ENCODE measurements at places on chromosomes 7 and 10. TPM values are rescaled to one million over a fixed set of nuclear protein-coding genes. Genes with fewer than 3 reads are reported as not detected.
A peak's percentile ranks its signal among the peaks of the same experiment; 100 is the strongest.

DNA sequence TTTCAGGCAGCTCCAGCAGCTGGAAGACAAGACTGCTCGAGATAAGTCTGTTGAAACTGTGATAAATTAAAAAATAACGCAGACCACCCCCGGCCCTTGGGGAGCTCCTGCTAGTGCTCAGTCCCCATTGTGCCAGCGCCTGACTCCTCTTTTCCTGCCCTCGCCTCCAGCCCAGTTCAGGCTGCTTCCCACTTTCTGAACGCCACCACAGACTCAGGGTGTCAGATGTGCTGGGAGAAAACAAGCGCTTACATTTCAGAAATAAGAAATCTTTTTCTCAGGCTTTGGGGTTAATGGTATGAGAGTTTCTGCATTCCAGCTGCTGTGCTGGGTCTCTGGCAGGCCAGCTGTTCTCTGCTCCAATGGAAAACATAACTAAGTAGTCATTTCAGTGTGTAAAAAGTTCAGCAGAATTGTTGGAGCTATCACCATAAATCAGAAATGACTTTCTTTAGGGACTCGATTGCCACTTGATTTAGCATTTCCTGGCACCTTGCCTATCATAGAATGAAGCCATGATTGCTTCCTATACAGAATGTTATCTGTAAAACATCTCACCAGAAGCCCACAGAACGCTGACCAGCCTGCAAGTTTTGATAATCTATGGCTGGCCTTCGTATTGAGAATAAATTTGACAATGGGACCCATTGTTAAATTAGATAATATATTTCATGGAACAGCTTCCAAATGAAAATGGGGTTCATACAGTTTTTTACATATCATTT, 257.0 kb upstream of the ZNF32 start:
- DNase-seq: no peak

DNA sequence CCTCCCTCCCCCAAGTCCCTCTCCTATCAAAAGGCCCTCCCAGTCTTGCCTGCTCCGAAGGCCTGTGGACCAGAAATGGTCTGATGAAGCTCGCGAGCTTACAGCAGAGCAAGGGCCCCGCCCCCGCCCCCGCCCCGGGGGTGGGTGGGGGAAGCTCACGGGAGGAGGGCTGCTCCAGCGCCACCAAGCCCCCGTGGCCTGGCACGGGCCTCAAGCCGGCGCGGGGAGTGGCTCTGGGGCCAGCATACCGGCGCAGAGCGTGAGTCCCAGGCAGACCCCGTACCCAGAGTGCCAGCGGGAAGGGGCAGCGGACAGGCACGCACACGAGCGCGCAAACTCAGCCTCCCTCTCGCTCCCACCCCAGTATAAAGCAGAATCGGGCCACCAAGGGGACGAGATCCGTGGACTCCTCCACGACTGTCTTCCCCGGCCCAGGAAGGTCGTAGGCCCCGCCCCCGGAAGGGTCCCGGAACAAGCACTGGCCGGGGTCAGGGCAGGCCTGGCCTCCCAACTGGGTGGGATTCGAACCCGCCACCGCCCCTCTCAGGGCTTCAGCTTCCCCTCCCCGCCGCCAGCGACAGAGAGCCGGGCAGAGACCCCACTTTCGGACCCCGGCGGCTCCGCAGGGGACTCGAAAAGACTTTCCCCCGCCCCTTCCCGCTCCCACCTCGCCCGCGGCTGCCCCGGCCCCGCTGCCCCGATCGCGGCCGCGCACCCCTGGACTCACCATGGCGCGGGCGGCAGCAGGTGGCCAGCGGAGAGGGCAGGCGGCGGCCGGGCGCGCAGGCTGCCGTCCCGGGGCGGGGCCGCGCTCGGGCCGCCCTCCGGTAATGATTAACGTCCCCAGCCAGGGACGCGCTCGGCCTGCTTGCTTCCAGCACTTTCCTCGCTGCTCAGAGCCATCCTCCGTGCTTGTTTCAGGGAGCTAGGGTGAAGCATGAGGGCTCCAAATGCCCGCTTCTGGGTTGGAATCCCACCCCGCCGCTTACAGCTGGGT, at the start of gene PCBD1:
TSS of gene PCBD1 (minus strand) at position 762 of the 997 bp plus-strand sequence. CDS start at position 730, 32 bp downstream.
- DNase-seq: peak; percentile 89

DNA sequence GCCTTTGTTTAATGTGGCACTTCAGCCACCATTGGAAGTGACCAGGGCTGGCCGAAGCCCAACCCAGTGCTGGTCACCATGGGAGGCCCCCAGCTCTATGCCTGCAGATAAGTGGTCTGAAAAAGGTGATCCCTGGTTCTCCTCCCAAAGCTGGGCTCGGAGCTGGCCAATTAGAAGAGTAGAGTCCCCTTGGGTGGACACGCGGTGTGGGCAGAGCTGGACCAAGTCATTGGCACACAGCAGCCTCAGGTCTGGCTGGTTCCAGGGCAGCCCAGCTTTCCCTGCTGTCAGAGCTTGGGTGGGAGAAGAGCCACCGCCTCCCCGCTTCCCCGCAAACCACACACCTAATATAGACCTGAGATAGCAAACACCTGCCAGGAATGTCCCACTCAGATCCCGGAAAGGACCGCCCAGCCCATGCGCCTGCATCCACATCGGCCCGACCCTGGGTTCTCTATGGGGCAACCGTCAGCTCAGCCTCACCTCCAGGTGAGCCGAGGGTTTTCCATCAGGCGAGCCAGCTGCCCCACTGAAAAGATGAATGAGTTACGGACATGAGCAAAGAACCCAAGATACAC, 84.3 kb downstream of the TCERG1L start:
- DNase-seq: no peak

Gene TM9SF3
- 134 TPM for total RNA-seq

DNA sequence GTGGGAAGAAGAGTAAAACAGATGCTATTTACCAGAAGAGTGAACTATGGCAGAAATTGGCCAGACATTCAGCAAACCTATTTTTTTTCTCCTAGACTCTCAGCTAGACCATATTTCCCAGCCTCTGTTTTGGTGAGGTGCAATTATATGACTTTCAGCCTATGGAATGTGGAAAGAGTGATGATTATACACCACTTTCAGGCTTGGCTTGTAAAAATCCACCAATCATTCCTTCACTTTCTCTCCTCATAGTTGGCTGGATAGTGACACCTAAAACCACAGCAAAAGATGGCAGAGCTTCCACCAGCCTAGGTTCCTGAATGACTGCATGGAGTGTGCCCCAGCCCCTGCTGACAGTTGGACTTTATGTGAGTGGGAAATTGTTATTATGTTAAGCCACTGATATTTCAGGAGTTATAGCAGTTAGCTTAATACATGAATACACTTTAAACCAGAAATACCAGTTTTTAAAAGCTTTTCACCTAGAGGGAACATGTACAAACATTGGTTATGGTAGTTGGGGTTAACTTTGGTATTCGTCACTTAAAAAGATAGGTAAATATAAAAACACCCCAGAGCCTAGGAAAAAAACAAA, 19.1 kb upstream of the TNKS2 start:
- no peak for DNase-seq

DNA sequence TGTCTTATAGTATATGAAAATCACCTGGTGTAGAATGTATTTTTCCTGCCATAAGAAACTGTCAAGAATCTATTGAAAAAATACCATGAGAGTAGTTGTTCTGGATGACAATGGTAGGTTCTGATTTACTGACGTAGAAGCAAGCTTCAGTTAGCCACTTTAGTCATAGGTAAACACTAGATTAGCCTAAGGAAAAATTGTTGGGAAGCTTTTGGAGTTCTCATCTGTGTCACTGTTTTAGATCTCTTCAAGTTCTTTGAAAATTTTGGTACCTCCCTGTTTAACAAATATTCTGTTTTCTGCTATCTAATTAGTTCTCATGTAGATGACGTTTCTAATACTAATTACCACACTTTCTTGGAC, 131.8 kb downstream of the ADK start:
- no peak for DNase-seq

Gene PDZD8
- 53.3 TPM for total RNA-seq

DNA sequence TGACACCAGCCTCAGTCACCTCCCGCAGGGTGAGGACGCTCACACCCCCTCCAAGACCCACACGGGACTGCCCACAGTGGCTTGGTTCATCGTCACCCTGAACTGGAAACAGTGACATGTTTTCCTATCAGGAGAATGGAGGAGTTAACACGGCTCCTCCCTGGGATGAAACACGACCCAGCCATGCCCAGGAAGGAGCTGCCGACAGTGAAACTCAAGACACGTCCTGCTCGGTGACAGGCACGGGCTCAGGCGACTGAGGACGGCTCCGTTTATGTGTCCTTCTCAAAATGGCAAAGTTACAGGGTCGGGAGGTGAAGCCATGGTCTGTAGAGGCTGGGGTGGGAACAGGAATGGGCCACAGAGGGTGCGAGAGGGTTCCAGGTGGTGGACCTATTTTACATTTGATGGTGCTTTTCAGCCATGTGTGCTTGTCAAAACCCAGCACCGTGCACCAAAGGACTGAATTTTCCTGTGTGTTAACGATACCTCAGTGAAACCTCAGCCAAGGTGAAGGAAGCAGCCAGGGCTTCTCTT, 272.4 kb downstream of the ADARB2 start:
- no peak for DNase-seq

Data from endodermal cell (in vitro differentiated cells).